IPS-NIHi11 (cell line): ENCODE measurements at places on chromosomes 11 and 22.

- DNase-seq: no peak
Observed at GRCh38 chr22:33467620-33468095, 409.5 kb upstream of the SYN3 start.

DNA sequence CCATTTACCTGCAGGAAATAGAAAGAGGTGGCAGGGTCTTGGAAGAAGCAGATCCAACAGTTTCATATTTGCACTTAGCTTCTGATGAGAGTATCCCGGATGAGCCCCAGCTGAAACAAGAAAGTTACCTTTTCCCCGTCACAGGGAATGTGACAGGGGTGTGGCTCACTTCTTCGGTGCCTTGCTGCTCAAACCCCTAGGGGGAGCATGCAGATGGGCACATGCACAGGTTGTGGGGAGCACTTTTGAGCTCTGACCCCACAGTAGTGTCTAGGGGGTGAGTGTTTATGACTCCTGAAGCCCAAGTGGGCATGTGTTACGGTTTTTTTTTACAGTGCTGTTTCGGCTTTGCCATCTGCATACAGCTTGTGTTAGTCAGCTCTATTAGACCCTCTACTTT lies 1221.0 kb downstream of the JRKL start:
- DNase-seq: no peak

GRCh38 chr11:34242037-34242625 lies 115.7 kb downstream of the ABTB2 start:
- no peak for DNase-seq

GRCh38 chr22:33576205-33576604 lies 344.1 kb downstream of the LARGE1 start:
- DNase-seq: no peak

DNA sequence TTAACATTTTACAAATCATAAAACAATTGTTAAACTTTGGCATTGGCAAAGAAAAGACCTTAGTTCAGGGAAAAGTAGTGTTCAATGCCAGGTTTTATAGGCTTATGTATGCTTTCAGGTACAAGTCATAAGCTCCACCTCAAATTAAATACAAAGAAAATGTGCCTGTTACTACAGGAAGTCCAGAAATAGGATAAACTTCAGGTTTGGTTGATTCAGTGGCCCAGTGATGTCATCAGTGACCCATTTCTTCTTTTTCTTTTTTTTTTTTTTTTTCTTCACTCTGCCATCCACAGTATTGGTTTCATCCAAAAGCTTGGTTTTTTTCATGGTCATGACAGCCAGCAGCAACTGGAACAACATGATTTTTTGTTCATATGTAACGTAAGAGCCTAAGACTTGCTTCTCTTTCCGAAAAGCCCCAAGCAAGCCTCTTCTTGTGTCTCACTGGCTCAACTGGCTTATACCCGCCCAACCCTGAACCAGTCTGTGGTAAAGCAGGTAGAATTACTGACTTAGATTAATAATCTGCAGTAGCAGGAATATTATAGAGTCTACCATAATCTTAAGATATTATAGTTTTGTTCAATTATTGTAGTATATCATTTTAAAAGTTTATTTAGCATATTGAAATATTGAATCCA lies 46.2 kb downstream of the TTC17 start:
- DNase-seq: no peak
